ENCODE measurements at places on chromosomes 3 and 15. TPM values are rescaled to one million over a fixed set of nuclear protein-coding genes. Genes with fewer than 3 reads are reported as not detected.

GRCh38 chr3:159657629-159658028 is 331.0 kb upstream of the IL12A start:
- DNase-seq, result no peak

GRCh38 chr3:25460751-25461150 is 32.7 kb downstream of the RARB start:
- no peak for DNase-seq

DNA sequence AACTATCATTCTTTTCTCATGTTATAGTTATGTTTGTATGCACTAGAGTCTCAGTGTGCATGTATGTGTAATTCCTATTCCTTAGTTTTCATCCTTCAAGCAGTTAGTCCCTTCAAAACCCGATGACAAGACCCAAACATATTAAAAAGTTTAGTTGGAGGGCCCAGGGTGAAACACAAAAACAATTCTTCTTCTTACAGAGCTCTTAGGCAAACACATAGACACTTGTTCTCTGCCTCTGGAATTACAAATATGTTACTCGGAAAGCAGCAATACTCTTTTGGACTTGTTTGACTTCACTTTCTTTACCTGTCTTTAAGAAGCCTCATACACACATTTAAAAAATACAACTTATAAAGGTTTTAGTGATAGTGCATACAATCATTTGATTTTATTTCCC is 763 bp upstream of the CNTN6 start:
- DNase-seq, result no peak

The GPR27 gene
- not detected for total RNA-seq
